Mesothelial cell of epicardium (in vitro differentiated cells): ENCODE measurements at places on chromosomes 5 and 9.

DNA sequence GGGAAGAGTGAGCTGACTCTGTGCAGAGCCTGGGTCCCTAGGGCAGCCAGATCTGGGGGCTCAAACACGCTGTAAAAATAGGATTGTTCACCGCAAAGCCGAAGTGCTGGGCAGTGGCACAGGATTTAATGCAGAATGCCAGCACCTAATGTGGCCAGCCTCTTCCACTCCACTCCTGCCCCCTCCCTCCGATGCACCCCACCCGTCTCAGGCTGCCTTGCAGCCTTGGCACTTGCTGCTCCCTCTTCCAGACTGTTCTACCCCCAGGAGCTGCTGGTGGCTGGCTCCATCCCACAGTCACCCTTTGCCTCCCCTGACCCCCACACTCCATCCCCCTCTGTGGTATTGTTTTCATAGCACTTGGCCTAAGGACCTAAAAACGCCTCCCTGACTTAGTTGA is 86.2 kb downstream of the SEMA4D start:
- no peak for DNase-seq

DNA sequence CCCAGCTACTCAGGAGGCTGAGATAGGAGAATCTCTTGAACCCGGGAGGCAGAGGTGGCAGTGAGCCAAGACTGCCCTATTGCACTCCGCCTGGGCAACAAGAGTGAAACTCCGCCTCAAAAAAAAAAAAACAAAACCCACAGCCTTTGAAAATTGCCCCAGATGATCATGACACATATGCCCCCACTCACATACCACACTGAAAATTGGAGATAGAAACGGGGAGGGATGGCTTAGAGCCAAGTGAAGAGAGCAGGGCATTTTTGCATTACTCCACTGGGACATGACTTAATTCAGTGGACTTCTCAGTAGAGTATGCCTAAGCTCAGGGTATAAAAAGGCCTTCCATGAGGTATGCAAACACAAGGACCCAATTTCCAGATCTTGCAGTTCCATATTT is 309.3 kb downstream of the BNC2 start:
- DNase-seq: no peak

DNA sequence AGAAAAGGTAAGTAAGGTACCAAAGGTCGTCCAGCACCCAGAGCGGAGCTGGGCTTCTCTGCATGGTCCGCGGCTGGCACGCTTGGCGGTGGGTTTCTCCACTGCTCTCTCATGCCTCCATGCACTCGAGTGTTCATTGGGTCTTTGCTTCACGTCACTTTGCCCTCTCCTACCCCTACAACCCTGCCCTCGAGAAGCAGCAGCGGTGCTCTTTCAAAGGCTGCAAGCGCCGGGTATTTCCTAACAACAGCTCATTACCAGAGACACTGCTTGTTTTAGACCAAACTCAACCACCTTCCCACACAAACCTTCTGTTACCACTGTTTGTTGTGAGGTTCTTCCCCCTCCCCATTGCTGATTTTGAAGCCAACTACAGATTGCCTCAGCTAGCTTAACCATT is 21.5 kb upstream of the ZBTB34 start:
- DNase-seq: no peak

GRCh38 chr5:17228821-17229291 is 11.4 kb downstream of the BASP1 start:
- no peak for DNase-seq

GRCh38 chr5:132470596-132470995 is 20.0 kb downstream of the IRF1 start:
- no peak for DNase-seq

DNA sequence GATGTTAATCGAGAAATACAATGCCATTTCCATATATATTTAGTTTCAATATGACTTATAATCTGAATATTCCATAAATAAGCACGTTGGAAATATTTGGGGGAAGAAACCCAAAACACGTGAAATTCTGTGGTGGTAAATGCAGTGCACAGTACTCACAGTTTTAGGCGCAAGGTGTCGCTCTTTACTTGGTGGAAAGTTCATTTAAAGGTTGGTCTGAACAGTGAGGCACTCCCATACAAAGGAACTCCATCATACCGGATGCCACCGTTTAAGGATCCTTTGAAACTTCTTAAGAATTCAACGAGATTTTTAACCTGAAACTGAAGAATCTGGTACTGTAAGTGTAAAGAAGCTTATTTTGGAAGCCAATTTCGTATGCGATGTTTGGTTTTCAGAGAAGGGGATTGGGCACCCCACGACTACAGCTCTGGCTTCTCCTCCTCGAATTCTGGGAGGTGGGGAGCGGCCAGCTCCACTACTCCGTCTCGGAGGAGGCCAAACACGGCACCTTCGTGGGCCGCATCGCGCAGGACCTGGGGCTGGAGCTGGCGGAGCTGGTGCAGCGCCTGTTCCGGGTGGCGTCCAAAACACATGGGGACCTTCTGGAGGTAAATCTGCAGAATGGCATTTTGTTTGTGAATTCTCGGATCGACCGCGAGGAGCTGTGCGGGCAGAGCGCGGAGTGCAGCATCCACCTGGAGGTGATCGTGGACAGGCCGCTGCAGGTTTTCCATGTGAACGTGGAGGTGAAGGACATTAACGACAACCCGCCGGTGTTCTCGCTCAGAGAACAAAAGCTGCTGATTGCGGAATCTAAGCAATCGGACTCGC is at the start of gene PCDHA11:
TSS of gene PCDHA11 (plus strand) at position 237 of the 834 bp plus-strand sequence. CDS start at position 384, 147 bp downstream.
- DNase-seq: no peak

- no peak for DNase-seq
Observed at GRCh38 chr9:8331507-8332330, 532.1 kb upstream of the DMAC1 start.

DNA sequence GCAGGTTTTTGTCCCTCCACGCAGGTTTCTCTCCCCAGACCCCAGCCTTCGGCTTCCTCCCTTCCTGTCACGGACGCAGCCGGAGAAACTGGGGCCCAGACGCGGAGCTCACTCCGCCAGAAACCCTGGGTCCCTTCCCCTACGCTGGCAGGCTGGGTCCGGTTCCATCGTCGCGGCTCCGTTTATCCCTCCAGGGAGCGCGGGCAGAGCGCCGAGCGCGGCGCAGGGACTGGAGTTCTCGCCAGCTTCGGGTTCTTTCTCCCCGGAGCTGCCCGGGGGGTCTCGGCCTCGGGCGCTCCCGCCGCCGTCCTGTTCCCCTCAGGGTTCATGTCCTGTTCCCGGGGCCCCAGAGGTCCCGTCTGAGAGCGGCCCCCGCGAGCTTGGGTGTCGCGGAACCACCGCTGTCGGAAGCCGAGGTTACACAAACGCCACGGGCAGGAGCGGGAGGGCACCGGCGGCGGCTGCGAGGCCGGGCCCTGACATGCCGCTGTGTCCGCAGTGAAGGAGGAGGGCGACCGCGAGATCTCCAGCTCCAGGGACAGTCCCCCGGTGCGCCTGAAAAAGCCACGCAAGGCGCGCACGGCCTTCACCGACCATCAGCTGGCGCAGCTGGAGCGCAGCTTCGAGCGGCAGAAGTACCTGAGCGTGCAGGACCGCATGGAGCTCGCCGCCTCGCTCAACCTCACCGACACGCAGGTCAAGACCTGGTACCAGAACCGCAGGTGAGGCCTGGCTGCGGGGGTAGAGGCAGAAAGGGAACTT is 4.6 kb downstream of the BARHL1 start:
- no peak for DNase-seq

DNA sequence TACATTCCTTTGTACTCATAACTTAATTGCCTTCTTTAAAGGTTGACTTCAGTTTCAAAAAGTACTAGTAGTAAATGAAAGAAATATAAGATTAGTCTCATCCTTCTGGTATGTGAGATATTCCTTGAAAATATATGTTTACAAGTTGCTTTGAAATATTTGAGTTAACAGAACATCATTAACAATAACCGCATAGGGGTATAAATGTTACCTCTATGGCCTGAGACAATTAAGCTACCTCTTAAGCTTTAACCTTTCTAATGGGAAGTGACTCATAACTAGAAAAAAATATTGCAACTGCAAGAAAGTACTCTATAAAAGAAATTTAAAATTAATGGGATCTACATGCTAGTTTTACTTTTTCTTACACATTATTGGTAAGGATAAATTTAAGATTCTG is 399.0 kb downstream of the CDH10 start:
- no peak for DNase-seq
